ENCODE measurements at places on chromosomes 2 and 18.

DNA sequence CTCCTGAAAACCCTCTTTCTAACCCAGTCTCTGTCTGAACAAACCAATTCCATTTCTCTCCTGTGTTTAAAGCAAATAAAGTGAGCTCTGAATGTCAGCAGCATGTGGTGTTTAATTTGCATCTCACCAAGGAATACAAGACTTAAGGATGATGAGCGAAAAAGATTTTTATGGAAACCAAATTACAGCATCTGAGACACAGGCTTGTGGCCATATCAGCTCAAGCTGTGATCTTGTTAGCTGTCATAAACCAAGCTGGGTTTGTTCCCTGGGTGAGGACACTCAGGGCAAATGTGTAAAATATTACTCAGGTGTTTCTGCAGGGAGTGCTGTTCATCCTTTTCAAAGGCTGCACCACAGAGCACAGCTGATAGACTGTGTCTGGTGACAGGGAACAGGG is 129.3 kb upstream of the REV1 start:
- no peak for DNase-seq

DNA sequence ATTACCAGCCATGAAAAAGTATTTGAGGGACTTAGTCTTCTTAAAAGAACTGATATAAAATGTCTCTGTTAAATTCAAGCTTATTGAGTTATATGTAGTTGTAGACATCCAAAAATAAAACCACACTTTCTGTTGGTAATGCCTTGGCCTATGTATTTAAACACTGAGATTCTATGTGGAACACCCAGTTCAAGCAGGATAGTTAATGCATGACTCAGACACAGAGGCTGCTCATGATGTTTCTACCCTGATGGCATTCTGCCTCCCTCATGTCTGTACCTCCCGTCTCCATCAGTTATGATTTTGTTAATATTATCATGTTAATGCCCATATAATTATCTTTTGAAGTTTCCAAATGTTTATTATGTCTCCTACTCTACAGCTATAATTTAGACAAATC is 164.5 kb downstream of the XIRP2 start:
- no peak for DNase-seq

GRCh38 chr18:5197032-5197434 is at the start of gene AKAIN1:
TSS of gene AKAIN1 (minus strand) at chr18:5197257. CDS start at chr18:5197053, 204 bp downstream.
- DNase-seq: no peak

DNA sequence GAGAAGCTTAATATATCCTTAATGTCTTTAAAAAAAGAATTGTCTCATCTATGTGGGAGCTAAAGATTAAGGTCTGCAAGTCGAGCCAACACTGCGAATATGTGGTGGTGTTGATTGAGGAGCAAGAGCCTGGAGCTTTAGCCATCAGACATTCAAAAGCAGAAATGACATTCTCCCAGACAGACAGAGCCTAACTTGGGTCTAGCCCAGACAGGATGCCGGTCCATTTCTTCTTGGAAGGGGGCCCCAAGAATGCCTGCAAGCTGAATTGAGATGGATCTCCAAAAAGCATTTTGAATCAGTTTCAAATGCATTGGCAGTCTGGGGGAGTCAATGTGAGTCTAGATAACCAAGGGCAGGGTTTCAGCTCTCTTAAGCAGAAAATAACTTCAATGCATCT is 30.1 kb upstream of the EML4 start:
- DNase-seq: no peak

DNA sequence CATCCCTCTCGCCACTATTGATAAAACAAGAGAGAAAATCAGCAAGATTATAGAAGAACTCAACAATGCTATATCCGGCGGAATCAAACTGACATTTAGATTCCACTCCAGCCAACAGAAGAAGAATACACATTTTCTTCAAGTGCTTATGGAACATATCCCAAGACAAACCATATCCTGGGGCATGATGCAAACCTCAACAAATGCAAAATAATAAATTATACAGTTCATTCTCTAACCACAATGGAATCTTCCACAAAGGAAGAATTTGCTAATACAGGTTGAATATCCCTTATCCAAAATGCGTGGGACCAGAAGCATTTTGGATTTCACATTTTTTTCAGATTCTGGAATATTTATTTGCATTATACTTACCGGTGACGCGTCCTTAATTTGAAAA is 51.4 kb upstream of the YPEL5 start:
- DNase-seq: no peak

DNA sequence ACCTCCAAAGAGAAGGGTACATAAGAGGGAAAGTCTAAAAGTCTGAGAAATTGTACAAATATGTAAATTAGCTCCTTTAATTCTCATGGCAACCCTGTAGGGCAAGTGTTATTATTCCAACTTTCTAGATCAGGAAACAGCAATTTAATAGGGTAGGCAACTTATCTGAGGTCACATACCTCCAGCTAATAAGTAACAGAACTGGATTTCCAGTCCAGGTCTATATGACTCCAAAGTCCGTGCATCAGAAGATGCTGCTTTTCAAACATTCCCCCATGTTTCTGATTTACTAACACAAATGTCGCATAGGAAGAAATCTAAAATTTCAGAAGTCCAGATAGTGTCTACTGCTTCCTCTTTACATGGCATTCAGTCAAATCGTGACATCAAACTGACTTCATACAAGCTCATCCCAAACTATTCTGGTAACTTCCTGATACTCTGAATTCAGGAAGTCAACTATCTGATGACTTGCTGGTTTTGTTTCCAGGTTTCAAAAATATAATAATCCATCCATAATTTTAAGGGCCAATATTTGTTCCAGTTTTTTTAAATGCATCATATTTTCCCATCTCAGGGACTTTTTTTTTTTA is 419.3 kb upstream of the ACVR2A start:
- DNase-seq: no peak

GRCh38 chr2:3291750-3292149 is 85.9 kb downstream of the EIPR1 start:
- DNase-seq: no peak

- no peak for DNase-seq
These were observed 258.8 kb downstream of the CYP26B1 start for GRCh38 chr2:71888751-71889445.

GRCh38 chr2:23235292-23235691 is 149.7 kb upstream of the KLHL29 start:
- DNase-seq: no peak

DNA sequence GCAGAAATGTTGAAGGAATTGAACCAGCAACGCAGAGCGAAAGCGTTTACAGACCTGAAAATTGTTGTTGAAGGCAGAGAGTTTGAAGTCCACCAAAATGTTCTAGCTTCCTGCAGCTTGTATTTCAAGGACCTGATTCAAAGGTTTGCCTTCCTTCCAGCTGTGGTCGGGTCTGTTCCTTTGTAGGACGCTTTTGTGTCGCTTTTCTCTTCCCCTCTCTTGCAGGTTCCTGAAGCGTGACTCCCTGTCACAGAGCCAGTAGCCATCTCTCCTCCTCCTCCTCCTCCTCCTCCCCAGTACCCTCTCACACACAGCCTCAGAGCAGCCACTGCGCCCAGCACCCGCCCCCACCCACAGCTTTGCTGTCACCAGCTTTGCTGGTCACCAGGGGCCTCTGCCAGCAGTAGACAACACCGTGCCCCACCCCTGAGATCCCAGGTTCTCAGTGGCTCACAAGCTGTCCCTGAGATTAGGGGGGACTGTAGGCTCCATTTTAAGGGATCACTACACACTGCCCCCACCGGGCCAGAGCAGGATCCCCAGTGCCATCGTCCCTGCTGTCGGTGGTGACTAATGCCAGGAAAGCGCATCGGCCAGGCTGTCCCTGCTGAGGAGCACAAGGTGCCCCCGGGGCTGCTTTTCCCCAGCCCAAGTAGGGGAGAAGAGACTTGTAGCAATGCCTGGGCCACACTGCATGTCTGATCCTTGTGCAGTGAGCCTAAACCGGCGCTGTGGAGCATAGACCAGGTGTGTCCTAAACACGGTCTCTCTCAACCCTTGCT is 242.3 kb downstream of the ATAD2B start:
- no peak for DNase-seq

- no peak for DNase-seq
These were observed 29.9 kb downstream of the PELI1 start for GRCh38 chr2:64114063-64114911.

GRCh38 chr2:62817995-62818713 is 112.6 kb downstream of the EHBP1 start:
- no peak for DNase-seq

All from HCT116 (cell line).